Stimulated activated CD4-positive, alpha-beta T cell treated with anti-CD3 and anti-CD28 coated beads, Interleukin-12 subunit alpha, Interleukin-12 subunit beta, amount 100 ng/mL, for 4 hours (primary cell): ENCODE measurements at places on chromosomes 6 and 20.

- DNase-seq: no peak
These were observed 2.3 kb downstream of the ZNF322 start for GRCh38 chr6:26657256-26657655.

GRCh38 chr6:35086282-35086632 lies 54.9 kb downstream of the TCP11 start:
- DNase-seq: no peak

- DNase-seq: no peak
These were observed 55.7 kb downstream of the LRRC1 start for GRCh38 chr6:53850527-53850926.

GRCh38 chr6:42787063-42787472 lies 5.2 kb downstream of the BICRAL start:
- no peak for DNase-seq

GRCh38 chr20:56453352-56453751 lies 15.1 kb upstream of the RTF2 start:
- no peak for DNase-seq

DNA sequence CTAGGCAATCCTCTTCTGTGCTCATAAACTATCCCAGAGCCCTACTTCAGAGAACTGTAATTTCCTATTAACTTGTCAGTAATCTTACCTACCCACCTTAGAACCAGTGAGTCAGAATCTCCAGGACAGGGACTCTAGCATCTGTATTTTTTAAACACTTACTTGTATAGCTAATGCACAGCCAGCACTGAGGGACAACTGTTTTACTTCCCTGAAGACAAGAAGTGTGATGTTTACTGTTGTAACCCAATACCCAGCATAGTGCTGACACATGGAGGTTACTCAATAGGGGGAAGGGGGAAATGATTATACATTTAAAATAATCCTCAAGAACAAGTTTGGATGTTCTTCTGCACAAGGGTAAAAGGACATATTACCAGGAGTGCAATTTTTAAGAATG lies 130.8 kb downstream of the BTBD9 start:
- DNase-seq: no peak

- no peak for DNase-seq
These were observed 33.6 kb downstream of the TFAP2A start for GRCh38 chr6:10381133-10381829.

DNA sequence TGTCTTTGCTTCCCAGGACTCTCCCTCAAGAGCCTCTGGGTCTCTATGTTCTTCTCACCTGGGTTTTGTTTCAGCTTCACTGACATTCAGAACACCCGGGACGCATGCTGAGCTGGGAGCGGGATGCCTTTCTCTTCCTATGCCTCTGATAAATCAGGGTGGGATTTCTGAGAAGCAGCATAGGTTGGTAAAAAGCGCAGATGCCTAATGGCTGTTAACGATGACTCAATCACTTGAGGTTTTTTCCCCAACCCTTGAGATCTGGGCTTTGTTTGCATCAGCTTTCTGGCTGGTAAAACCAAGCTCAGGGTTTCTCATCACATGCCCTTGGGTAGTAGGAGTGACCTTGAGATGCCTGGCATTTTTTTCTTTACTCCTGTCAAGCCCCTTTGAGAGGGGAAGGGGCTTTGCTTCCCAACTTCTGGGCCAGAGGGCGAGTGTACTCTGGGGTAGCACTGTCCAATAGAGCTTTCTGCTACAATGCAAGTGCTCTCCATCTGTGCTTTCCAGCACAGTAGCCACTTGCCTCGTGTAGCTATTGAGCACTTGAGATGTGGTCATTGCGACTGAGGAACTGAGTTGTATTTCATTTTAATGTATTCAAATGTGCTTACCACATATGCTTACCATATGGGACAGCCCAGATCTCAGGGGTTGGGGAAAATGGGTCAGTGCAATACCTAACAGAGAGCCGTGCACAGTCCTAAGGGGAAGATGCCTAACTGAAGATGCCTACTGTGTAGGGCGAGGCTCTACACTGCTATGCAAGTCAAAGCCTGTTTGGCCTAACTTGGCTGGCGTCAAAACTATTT lies 69.1 kb downstream of the PPP1R14C start:
- DNase-seq: no peak

- DNase-seq: no peak
These were observed 179.7 kb upstream of the MYLIP start for GRCh38 chr6:15948930-15949900.

DNA sequence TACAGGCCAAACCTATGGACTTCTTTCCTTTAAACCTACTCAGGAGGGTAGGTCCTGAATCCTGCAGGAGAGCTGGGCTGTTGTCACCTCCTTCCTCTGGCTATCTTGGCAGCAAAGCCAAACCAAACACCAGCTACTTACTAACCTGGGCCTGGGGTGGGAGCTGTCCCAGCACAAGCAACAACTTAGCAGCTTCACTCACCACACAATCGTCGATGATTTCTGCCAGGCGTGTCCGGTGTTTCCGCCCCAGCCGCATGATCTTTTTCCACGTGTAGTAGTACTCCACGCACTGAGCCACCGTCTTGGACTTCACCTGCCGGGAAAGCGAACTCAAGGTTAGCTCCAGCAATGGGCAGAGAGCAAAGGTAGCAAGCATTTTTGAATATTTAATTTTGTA lies 25.4 kb upstream of the MRPS10 start:
- DNase-seq: no peak

DNA sequence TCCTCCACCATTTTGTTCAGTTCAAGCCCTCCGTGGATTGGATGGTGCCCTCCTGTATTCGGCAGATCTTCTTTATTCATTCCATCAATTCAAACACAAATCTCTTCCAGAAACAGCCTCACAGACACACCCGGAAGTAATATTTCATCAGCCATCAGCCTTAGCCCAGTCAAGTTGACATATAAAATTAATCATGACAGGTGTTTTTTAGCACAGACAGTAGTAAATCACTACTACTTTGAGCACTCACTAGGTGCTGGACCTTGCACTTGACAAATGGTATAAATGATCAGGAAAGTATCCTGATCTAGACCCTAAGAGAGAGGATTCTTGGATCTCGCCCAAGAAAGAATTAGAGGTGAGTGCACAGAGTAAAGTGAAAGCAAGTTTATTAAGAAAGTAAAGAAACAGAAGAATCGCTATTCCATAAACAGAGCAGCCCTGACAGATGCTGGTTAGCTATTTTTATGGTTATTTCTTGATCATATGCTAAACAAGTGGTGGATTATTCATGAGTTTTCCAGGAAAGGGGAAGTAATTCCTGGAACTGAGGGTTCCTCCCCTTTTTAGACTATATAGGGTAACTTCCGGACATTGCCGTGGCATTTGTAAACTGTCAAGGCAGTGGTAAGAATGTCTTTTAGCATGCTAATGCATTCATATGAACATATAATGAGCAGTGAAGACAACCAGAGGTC lies 194.6 kb upstream of the LAMP5 start:
- no peak for DNase-seq
